ENCODE measurements at places on chromosomes 5 and 9.

GRCh38 chr9:135144581-135145170 is 57.2 kb downstream of the OLFM1 start:
- DNase-seq: peak; percentile 51

DNA sequence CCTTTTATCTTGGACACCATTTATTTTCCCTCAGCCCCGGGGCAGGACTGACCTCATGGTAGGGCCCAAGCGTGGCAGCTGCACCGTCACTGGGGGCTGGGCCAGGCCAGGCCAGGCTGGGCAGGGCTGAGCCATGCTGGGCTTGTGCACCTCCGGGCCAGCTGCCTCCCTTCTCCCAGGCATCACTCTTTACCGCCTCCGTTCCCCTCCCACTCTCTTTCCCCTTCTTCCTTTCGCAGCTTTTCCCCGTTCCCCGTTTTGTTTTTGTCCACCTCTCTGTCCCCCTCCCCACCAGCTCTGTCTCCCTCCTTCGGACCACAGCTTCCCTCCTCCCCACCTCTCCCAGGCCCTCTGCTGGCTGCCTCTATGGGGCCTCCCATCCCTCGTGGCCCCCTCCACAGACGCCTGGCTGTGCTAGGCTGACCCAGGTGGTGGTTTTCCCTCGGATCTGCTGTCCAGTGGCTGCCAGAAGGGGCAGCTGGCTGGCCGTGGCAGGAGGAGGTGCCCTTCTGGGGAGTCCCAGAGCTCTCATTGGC is 17.9 kb downstream of the FGF18 start:
- peak; percentile 65 for DNase-seq

GRCh38 chr5:34051374-34051980 is 8.5 kb upstream of the C1QTNF3 start:
- DNase-seq: no peak

DNA sequence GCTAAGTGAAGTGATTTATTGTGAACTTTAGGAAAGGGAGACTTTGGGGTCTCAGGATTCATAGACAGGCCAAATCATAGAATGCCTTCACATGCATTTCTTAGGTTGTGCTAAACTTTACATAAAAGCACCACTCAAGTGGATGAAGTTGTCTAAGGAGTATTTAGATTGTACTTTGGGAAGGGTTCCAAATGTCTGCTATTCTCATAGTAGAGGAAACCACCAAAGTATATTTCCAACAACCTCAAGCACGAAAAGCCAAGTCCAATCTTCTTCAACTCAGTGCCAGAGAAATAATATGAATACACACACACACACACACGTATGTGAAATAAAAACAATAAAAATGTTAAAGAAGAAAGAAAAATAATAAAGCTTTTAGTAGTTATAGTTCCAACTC is 41.8 kb downstream of the ENC1 start:
- no peak for DNase-seq

DNA sequence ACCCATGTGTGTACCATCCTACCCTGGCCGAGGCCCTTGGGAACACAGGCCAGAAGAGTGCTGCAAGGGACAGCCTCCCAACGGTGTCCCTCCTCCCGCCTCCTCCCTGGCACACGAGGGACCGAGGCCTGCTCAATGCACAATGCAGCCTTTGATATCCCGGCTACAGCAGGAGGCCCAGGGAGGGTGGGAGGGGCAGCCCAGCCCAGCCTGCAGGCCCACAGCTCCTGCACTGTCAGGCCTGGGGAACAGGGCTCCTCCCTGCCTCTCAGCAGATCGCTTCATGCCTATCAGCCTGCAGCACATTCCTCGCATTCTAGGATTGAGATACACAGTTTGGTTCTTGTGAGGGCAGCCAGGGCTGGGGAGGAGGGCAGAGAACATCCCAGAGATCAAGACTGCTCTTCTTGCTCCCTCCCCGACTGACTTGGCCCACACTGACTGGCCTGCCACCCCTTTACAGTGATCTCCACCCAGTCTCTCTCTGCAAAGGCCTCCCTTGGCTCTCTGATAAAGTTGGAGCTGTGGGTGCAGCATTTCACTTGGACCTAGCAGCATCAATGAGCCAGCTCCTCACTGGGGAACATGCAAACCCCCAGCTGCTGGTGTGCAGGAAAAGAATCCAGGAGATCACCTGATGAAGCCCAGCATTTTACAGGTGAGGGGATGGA is at the start of gene SH3TC2:
Gene SH3TC2 (minus strand): TSS at position 46 of the 671 bp plus-strand sequence. CDS start 40 bp downstream, at position 6.
- DNase-seq: peak; percentile 77

GRCh38 chr5:2840372-2840915 is 89.0 kb upstream of the IRX2 start:
- no peak for DNase-seq

DNA sequence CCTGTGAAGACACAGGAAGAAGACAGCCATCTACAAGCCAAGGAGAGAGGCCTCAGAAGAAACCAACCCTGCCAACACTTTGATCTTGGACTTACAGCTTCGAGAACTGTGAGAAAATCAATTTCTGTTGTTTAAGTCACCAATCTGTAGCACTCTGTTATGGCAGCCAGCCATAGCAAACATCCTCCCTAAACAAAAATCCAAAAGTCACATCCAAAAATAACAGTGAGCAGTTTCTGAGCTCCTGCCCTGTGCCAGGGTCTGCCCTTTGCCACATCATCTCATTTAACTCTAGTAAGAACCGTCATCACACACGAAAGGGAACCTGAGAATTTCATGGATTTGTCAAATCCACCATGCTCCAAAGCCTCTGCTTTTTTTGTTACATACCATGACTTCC is 118.8 kb downstream of the TRIM36 start:
- DNase-seq: no peak

- DNase-seq: no peak
Measured at GRCh38 chr5:158456756-158457155, 597.8 kb upstream of the CLINT1 start.

DNA sequence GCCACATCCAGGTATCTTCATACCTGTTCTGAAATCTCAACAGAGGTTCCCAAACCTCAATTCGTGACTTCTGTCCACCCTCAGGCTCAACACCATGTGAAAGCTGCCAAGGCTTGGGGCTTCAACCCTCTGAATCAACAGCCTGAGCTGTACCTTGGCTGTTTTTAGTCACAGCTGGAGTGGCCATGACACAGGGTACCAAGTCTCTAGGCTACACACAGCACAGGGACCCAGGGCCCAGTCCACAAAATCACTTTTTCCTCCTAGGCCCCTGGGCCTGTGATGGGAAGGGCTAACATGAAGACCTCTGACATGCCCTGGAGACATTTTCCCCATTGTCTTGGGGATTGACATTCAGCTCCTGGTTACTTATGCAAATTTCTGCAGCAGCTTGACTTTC is 464.9 kb downstream of the ELAVL2 start:
- no peak for DNase-seq

DNA sequence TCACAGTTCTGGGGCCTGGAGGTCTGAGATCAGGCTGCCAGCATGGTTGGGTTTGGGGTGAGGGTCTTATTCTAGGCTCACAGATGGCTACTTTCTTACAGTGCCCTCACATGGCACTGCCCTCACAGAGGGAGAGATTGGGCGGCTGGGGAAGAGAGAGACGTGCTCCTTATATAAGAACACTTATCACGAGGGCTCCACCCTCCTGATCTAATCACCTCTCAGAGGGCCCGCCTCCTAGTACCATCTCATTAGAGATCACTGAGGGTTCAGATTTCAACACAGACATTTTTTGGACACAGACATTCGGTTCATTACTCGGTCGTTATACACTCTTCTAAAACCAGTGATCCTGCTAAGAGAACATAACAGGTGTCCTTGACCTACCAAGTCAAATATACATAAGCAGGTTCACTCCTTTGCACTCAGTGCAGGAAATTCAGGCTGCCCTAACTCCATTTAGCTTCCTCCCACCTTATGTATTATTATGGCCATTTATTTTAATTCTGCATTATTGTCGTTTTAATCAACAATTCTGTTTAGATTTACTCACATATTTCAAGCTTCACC is 121.7 kb downstream of the ICE1 start:
- DNase-seq: no peak

DNA sequence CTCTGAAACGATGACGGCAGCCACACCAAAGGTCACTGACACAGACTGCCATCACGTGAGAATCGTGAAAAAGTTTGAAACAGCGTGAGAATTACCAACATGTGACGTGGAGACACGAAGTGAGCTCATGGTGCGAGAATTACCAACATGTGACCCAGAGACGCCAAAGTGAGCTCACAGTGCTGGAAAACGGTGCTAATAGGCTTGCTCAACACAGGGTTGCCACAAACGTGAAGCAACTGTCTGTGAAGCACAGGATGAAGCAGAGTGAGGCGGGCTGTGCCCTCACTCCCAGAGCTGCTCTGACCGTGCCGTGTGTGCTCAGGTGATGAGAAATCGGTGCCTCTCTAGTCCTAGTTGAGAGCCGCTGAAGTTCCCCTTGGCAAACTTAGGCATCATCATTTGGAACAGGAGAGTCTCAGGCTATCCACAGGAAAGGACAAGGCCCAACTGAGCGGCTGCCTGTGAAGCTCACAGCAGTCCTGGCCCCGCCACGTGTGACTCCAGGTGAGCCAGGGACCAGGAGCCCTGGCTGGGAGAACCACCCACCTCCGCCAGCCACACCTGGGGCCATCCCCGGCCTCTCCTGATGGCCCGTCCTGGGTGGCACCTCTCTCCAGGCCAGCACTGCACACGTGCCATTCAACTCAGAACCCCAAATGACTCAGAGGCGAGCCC is 29.8 kb upstream of the SLC6A3 start:
- no peak for DNase-seq

DNA sequence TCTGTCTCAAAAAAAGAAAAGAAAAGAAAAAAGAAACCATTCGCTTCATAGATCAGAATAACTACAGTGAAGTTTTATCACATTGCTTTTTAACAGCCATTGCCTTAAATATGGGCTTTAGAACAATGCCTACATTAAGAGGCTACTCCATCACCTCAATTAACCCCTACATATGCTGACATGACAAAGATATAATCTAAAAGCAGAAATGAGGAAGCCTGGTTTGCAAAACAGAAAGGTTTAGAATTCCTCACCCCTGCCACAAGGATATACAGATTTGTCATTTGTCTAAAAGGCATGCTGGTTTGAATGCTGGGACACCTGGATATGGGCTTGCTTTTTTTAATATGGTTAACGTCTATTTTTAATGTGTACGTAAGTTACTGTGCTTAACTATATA is 1353.0 kb upstream of the C9orf72 start:
- DNase-seq: no peak

GRCh38 chr9:117091529-117091928 is 323.3 kb downstream of the ASTN2 start:
- DNase-seq: no peak

DNA sequence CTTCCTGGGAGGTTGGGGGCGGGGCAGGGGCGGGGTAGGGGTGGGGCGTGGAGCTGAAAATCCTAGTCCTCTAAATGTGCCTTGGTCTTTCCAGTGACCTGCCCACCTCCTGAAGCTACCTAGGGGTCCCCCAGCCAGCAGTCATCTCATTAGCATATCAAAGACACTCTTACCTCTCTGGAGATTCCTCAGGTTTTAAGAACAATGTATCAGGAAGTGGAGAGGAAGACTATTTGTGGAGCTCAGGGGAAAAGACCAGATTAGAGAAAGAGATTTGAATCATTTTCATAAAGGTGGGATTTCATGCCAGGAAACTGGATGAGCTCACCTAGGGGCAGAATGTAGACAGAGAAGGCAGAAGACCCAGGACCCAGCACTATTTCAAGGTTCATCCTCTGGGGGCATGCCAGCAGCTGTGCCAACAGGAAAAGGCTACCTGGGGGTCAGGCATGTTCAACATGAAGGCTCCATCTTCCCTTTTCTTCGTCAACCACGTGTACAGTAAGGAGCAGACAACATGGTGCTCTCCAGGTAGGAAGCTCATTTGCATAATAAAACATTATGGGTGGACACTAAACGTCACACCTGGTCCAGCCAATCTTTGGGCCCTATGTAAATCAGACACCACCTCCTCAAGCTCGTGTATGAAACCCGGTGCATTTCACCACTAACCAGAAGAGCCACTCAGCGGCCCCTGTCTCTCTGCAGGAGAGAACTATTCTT is 6.9 kb downstream of the GMCL2 start:
- DNase-seq: no peak

DNA sequence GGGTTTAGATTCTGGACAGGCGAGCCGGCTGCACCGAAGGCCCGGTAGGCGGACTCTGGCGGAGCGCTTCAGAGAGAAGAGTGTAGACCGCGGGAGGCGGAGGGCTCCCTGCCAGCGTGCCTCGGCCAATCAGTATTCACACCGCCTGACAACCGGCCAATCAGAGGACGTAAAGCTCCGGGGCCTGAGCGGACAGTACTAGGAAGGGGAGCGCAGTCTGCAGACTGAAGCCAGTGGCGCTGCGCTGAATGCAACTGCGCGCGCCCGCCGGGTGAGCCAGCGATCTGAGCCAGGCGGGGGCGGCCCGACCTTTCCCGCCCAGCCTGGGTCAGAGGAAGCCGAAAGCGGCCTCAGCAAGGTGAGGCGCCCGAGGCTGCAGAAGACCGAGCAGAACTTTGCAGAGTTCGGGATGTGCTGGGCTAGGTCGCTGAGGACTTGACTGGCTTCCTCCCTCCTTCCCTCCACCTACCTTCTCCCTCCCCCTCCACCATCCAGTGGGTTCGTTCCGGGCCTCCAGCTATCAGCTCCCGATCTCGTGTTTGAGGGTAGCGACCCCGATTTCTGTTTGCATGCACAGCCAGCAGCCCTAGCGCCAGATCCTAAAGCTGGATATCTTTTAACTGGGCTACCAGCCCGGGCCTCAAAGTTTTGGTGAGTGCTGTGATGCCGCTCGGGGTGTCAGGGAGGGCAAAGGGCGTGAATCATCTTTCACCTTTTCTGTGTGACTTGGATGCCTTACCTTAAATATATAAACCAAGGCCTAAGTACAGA is at the start of gene DMRT2:
Gene DMRT2 (plus strand): TSS at position 233 of the 771 bp plus-strand sequence. CDS start 1,257 bp downstream, outside the sequence.
- DNase-seq: peak; percentile 98

- no peak for DNase-seq
Measured at GRCh38 chr9:134571326-134571931, 70.2 kb upstream of the COL5A1 start.

- DNase-seq: no peak
Measured at GRCh38 chr5:79224286-79224984, 11.5 kb upstream of the JMY start.

- DNase-seq: peak; percentile 51
Measured at GRCh38 chr9:107750741-107751566, 261.4 kb upstream of the KLF4 start.

DNA sequence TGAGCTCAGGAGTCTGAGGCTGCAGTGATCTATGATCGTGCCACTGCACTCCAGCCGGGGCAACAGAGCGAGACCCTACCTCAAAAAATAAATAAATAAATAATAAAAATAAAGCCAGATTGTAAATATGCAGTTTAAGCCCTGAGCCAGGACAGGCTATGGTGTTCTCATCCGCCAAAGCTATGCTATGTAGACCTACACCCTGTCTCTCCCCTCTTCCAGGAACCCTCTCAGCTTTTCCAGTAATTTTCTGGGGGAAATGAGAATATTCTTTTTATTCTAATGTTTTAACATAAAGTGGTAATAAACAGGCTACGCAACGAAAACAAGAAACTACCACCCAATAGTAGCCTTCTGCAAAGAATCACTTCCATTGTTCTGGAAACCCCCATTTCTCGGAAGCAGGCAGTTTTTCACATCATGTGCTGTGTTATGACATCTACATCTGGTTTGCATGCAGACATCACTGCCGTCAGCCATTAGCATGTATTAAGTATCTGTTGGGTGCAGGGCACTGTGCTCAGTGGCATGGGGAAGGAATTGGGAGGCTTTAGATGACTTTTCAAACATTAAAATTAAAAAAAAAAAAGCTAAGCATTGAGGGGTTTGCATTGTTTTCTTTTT is 38.0 kb upstream of the F2R start:
- no peak for DNase-seq

GRCh38 chr5:151345187-151345807 is 2.1 kb downstream of the SLC36A2 start:
- DNase-seq: no peak

Data from eye (tissue), 1 donor.